ENCODE measurements at places on chromosomes 5 and 9. TPM values are rescaled to one million over a fixed set of nuclear protein-coding genes. Genes with fewer than 3 reads are reported as not detected.
A peak's percentile ranks its signal among the peaks of the same experiment; 100 is the strongest.

DNA sequence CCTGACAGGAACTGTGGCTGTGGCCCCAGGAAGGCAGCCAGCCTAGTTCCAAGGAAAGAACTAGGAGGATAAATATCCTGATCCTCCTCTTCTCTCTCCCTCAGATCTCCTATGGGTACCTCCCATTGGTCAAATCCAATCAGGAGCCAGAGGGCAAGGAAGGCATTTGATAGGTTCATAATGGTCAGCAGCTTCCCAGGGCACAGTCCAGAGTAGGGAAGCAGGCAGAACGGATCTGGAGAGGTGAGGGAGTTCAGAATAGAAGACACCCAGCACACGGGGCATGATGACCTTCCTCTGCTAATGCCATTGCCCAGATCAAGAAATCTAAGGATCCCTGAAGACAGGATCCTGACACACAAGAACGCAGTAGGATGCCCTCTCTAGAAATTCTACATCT is 8.6 kb downstream of the ABLIM3 start:
- DNase-seq = no peak

GRCh38 chr5:61306531-61307131 is 25.4 kb upstream of the ZSWIM6 start:
- no peak for DNase-seq

- DNase-seq = no peak
These were observed 274.0 kb downstream of the NSG2 start for GRCh38 chr5:174319551-174319950.

DNA sequence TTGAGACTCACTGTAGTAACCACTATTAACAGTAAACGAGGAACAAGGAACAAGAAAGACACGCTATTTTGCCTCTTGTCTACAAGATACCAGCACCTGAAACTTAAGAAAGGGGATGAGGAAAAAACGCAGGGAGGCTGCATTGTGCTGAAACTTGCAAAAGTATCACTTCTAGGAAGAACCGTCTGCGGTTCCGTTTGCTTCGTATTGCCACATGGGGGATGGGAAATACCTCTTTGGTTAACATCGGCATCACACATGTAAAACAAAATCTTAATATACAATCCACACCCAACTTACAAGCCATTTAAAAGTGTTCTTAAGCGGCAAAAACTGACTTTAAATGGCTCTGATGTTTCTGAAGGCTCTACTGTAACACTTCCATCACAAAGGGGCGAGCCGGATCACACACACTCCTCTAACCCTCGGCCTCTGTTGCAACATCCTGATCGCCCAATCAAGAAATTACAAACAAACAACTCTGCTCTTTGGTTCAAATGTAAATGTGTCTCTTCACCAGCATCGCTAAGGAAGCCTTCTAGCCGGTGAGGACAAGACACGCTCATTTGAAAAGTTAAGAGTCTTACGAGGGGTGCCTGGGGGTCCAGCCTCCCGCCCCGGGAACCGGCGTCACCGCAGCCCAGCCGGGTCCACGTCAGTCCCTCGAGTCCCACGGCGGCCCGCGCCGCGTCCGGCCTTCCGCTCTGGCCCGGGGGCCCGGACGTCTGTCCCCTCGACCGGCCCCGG is 621 bp downstream of the SEC16A start:
- no peak for DNase-seq

DNA sequence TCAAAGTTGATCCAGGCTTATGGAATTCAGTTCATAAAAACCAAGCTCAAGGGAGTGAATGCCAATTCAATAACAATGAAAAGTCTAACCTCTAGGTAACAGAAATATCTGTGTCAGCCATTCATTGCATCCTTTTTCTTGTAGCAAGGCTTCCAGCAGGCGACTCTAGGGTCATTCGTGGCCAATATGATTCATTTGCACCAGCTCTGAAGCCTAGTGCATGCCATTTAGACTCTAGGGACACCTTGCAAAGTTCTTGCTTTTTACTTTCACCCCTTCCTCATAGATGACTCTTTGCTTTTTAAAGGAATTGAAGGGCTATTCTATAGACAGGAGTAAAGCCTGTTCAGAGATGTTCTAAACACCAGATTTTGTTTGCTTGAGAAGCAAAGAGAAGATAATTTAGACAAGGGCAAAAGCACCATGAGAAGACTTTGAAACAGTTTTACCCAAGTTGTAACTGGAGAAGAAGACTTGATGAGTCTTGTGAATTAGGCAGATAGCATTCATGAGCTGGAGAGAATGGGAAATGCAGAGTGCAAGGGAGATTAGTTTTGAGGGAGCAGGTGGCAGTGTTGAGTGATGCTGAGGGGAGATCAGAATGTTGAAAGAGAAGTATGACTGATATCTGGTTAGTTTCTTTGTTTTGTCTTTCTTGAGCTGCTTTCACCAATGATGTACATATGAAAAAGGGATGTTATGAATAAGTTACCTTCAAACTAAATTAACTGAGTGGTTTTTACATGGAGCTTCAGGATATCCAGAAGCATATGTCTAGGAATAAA is 94.5 kb downstream of the F2RL2 start:
- DNase-seq = no peak

DNA sequence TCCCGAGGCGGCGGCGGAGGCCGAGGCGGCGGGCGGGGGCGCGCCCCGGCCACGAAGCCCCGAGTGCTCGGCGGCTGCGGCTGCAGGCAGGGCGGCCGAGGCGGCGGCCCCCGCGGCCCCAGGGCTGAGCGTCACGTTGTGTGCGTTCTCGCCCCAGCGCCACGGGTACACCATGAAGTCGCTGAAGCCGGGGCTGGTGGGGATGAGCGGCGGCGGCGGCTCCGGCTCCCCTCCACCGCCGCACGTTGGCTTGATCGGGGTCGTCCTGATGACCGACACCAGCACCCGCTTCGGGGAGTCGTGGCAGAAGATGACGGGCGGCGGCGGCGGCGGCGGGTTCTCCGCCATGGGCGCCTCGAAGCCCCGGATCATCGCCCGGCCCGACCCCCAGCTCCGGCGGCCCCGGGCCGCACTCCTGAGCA is 498 bp downstream of the ZNF367 start:
- DNase-seq = peak; percentile 25

GRCh38 chr5:105132581-105132980 is 1570.0 kb upstream of the NUDT12 start:
- DNase-seq = no peak

DNA sequence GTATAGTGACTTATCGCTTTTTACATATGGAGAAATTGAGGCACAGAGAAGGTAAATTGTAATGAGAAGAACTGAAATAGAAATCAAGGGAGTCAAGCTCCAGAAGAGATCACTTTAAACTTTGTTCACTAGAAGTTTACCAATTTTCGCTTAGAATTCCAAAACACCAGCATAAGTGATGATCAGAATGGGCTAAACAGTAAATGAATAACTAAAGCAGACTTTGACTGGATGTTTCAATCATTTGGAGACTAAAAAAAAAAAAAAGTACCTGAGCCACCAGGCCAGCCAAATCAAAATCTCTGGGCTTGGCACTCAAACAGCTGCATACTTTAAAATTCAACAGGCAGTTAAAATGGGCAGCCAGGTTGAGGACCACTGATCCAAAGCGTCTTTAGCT is 38.2 kb upstream of the FYB1 start:
- DNase-seq = no peak

DNA sequence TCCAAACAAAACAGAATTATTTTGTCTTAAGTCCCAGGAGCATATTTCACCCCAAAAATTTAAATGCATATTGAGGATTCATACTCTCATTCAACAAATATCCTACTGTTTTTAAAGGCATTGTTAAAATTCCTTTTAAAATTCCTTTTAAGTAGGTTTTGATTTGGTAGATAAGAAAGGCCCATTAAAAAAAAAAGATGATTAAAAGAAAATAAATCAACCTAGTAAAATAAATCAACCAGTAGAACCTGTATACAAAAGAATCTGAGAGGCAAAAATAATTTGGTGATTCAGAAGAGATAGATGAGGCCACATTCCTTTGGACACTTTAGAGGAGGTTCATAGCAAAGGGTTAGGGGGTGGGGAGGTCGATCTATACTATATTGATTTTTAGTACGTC is 585.3 kb upstream of the TLE4 start:
- no peak for DNase-seq

GRCh38 chr5:149898811-149899210 is 45.8 kb downstream of the PDE6A start:
- DNase-seq = no peak

DNA sequence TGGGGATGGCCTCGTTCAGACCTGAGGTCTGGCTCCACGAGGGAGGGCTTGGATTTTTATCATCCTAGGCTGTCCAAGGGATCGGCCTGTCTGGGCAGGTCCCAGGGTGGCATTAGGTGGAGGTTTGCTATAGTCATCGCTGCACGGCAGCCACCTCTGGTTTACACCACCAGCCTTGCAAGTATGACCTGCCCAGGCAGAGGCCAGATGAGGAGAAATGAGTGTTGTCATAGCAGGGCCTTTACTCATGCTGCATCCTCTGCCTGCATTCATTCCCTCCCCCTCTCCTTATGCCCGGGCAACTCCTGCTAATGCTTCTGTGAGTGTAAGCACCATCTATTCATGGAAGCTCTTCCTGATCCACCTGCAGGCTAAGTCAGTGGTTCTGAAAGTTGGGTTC is 15.3 kb upstream of the NDST1 start:
- DNase-seq = no peak

GRCh38 chr5:177430140-177430951 is 3.9 kb downstream of the GRK6 start:
- DNase-seq = no peak

- no peak for DNase-seq
These were observed 96.9 kb downstream of the DENND1A start for GRCh38 chr9:123832858-123833650.

DNA sequence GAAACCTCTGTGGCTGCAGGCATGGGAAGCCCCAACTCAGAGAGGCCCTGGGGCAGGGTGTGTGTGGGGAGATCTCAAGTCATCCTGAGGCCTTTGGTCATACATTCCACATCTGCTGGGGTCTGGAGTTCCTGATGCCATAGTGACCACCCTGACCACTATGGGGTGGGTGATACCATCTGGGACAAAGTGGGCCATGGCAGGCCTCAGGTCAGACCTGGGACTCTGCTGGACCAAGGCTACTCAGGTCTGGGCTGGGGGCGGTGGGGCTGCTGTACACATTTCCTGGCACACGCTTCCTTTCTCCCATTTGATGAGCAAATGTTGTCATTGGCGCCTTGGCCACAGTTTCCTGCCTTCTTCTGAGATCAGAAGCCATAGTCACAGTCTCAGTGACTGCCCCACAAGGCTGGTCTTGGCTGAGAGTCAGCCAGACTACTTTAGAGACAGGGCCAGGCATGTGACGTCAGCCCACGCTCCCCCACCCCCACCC is 15.1 kb upstream of the ACSL6 start:
- no peak for DNase-seq

DNA sequence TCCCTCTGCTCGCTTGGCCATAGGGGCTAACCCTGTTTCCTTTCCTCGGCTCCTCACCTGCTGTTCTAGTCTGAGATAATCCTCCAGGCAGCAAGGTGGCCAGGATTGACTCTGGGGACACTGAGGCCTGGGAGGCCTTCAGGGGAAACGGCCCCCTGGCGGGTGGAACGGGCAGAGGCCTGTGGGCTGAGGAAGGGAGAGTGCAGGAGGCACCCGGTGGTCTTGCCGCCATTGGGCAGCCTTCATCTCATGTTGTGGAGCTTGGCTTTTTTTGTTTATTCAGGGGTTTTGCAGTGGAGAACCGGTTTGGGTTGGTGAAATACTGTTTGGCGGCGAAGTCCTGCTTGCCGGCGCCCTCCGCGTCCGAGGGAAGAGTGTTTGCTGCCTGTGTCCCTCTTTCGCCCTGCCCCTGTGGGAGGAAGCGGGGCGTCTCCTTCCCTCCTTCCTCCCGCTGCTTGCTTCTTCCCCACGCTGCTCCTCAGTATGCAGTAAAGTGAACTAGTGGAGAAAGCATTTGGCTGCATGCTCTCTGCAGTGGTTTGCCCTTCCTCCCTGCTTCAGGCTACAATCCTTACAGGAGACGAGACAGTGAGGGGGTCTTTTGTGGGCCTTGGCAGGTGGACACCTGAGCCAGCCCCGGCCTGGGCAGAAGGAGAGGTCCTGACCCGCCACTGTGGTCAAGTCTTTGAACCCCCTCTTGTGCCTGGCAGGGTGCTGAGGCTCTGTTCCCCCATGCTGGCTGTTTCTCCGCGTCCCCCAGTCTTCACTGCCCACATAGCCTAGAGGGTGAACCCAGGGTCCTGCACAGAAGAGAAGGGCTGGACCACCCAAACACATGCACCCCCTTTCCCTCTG is 30.8 kb upstream of the PRDM12 start:
- no peak for DNase-seq

DNA sequence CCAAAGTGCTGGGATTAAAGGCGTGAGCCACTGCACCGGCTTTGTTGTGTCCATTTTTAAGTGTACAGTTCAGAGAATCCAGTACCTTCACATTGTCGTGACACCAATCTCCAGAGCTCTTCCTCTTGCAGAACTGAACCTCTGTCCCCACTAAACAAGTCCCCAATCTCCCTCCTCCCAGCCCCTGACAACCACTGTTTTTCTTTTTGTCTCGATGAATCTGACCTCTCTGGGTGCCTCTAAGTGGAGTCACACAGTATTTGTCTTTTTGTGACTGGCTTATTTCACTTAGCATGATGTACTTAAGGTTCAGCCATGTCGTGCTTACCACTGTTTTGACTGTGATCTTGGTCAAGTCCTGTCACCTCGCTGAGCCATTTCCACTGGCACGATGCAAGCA is 1.6 kb downstream of the WDR38 start:
- DNase-seq = no peak

DNA sequence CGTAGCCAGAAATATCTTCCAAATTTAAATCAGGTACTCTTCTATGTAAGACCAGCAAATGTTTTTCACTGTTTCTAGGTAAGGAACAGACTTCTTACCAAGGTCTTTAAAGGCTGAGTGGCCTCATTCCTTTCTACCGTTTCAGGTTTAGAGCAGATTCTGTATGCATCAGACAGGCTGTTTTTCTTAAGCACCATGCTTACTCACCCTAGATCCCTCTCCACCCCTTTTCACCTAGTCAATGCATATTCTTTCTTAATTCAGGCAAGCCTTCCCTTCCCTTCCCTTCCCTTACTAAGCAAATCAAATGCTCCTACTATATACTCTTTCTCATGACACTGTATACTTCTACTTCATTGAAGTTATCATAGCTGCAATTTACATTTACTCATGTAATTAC is 70.7 kb downstream of the RFX3 start:
- no peak for DNase-seq

DNA sequence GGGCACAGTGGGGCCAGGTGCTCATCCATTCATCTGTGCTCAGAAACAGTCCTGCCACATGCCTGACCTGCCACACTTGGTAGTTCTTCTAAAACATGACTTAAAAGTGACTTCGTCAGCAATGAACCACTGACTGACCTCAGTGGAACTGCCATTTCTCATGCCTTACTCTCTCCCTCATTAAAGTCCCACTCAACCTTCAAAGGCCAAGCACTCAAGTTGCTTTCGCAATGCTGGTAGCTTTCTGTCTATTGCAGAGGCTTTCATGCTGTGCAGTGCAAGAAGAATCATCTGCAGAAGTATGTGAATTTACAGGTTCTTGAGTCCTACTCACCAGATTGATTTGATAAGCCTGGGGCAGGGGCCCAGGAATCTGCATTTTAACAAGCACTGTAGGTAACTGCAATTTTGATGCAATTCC is 23.9 kb downstream of the B4GALT1 start:
- DNase-seq = no peak

PCDHGA2 gene
- 0.72 TPM for total RNA-seq

PHPT1 gene
- 168 TPM for total RNA-seq

ADAMTS16 gene
- 40.7 TPM for total RNA-seq

UGT3A2 gene
- 0.53 TPM for total RNA-seq

RGS14 gene
- total RNA-seq = 13.0 TPM

FAM78A gene
- total RNA-seq = 2.0 TPM
